ENCODE measurements at places on chromosomes 6 and 20.

DNA sequence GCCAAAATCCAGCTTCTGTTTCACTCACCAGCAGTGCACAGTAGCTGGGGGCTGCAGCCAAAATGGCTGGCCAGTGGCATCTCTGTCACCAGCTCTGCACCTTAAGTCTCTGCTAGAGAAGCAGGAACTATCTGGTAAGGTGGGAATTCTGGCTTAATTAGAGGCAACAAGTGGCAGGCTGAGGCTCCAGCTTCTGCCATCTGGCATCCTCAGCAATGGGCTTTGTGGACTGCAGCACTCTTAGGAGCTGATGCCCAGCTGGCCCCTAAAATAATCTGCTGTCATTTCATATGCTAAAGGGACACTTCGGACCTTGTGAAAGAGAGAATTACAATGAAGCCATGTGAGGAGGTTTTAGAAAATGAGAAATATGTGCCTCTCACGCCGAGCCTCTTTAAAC is 4.6 kb upstream of the CLDN20 start:
- DNase-seq, result no peak

DNA sequence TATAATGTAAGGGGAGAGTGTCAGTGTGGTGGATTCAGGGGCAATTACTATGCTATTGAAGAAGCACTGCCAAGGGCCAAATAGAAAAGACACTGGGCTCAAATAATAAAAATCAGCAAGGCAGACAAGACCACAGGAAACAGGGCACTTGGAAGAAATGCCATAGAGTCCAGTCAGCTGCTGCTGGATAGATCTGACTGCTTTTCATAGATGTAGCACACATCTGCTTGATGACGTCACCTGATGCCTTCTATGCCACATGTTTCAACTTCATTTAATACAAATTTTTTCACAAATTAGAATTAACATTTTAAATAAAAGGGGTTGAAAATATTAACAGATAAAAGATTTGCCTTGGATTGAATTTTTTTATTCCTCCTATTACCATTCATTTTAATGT is 23.9 kb upstream of the AHI1 start:
- no peak for DNase-seq

DNA sequence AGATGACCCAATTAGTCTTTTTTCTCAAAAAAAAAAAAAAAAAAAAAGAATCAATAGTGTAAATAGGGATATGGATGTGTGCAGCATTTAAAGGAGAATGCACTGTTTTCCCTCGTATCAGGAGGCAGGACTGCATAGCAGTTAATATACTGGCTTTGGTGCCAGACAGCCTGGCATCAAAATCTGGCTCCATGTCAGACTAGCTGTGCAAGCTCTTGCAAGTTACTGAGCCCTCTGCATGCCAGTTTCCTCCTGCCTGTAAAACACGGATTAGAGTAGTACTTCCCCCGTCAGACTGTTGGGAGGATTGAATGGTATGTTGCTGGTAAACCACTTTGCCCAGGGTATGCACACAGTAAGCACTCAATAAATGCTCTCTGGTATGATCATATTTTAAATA is 594.2 kb upstream of the CHD6 start:
- DNase-seq, result no peak

DNA sequence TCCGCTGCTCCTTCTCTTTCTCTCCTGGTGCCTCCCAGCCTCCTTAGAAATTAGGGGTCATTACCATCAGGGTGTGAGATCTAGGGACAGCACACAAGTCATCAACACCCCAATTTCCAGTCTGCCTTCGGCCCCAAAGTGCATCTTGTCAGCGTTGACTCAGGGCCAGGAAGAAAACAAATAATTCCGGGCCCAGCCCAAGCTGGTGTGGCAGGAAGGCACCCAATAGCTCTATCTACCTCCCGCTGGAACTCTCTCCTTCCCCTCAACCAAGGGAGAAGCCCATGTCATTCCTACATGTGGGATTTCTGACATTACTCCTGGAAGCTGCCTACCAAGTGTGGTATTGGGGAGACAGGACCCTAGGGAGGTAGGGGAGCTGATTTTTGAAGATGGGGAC is 11.5 kb upstream of the C6orf132 start:
- no peak for DNase-seq

- peak; percentile 30 for DNase-seq
Observed at GRCh38 chr6:169724494-169725124, at the start of gene PHF10. TSS of gene PHF10 (minus strand) at chr6:169724500. CDS start at chr6:169723931, 569 bp downstream.

DNA sequence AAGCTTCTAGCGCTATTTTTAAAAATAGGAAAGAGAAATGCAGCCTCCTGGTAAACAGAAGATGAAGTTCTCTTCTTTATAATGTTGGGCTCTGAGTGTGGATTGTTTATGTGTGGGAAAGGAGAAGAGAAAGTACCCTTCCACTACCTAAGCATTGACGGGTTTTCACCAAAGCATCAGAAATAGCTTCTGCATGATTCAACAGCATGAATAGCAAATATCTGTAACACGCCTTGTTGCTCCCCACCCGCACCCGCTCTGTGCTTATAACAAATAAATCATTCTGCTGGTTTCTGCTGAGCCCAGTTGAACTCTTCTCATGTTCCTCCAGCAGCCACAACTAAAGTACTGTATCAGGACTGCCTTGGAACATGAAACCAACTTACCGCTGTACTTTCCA is 20.7 kb downstream of the TXLNB start:
- DNase-seq, result no peak

DNA sequence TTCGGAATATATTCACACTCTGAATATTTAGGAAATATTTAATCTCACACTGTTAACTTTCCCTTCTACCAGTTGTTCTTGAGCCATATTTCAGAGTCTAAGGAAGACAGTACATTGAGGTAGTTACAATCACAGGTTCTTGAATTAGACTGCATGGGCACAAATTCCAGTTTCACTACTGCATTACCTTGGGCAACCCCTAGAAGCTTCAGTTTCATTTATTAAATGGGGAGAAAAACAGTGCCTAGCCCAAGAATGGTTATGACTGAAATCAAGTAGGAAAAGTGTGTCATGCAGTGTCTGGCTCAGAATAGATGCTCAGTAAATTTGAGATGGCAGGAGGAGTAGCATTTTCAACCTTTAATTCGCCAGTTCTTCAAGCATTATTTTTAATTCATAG is 124.5 kb upstream of the SAMD5 start:
- DNase-seq, result no peak

DNA sequence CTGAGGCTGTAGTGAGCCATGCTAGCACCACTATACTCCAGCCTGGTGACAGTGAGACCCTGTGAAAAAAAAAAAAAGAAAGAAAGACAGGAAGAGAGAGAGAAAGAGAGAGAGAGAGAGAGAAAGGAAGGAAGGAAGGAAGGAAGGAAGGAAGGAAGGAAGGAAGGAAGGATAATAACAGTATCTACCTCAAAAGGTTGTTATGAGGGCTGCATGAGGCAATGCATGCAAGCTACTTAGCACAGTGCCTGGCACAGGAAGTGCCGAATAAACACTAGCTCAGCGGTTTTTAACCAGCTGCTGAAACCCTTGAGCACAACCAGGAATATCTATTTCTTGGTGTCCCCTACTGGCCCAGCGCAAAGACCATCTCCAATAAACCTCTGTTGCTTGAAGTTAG is 62.3 kb upstream of the TBC1D7 start:
- DNase-seq, result no peak

DNA sequence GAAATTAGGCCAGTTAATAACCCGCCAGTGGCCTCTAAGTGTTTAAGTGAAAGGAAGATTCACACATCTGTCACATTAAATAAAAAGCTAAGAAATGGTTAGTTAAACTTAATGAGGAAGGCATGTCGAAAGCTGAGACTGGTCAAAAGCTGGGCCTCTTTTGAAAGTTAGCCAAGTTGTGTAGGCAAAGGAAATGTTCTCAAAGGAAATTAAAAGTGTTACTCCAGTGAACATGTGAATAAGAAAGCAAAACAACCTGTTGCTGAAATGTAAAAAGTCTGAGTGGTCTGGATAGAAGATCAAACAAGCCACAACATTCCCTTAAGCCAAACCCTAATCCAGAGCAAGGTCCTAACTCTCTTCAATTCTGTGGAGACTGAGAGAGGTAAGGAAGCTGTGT is 10.9 kb upstream of the MTRF1L start:
- no peak for DNase-seq

GRCh38 chr20:50252701-50253100 is 62.1 kb downstream of the CEBPB start:
- no peak for DNase-seq

- no peak for DNase-seq
Observed at GRCh38 chr6:155078331-155078745, 83.2 kb downstream of the TIAM2 start.

DNA sequence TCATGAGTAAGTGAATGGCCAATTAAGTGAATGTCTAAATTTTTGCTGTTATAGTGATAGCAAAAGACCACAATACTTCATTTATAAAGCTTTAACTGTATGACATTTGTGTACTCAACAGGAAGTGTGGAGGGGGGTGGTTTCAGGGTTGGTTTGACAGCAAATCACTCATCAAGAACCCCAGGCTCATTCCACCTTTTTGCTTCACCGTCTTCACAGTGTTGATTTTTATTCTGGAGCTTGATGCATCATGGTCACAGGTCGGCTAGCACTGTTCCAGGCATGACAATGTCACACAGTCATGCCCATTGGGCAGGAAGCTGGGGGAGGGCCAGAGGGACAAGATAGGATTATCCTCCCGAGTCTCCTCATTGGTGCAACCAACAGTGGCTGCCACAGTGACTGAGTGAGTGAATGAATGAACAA is 75.0 kb downstream of the MDGA1 start:
- no peak for DNase-seq

- peak; percentile 90 for DNase-seq
Observed at GRCh38 chr20:23350904-23351838, 580 bp downstream of the NXT1 start.

DNA sequence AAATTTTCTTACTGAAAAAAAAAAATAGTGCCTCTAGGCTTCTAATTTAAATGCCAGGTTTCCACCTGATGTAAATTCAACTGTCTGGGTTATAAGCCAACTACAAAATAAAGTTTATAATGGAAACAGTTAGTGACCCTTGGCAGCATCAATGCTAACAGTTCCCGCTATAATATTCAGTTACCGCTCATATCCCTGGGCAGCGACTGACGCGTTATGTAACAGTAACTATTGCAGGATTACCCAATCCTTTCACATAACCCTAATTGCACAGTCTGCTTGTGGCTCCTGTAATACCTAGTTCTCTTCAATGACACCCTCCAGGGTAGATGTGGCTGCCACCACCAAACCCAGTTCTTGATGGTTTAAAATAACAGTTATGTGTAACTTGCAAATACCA is 208.6 kb downstream of the MOXD1 start:
- no peak for DNase-seq

GRCh38 chr6:26056583-26057350 is 30.5 kb upstream of the HFE start:
- DNase-seq, result peak; percentile 53

DNA sequence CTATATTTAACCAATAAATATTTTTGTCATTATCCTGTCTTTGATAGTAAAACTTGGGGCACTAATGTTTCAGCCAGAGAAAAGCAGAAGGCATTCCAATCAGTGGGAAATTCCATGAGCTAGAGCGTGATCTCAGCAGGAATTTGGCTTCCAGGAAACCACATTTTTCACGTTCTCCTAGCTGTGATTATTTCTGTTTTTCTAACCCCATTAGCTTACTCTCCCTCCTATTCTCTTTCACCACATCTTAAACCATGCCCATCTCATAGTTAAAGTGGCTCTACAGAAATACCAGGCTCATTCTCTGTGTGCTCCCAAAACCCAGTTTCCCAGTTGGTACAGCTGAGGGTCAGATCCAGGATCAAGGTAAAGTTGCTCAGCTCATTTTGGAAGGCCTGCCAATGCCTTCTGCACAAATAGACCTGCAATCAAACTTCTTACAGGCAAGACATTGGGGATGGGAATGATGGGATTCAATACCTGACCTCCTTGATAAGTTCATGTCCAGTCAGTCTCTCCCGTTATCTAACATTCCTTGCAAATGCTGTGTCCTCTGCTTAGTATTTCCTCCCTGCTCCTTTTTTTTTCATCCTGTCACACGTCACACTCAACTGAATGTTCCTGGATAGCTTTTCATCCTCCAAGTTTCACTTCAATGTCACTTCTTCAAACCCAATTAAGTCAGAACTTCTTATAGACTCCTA is 33.1 kb upstream of the TMEM30A start:
- no peak for DNase-seq

GRCh38 chr6:105733556-105734162 is 330.8 kb upstream of the PREP start:
- DNase-seq, result peak; percentile 14

- DNase-seq, result no peak
Observed at GRCh38 chr6:25217302-25217701, 61.9 kb upstream of the CARMIL1 start.

GRCh38 chr20:22576273-22576672 is 8.1 kb downstream of the FOXA2 start:
- DNase-seq, result no peak

DNA sequence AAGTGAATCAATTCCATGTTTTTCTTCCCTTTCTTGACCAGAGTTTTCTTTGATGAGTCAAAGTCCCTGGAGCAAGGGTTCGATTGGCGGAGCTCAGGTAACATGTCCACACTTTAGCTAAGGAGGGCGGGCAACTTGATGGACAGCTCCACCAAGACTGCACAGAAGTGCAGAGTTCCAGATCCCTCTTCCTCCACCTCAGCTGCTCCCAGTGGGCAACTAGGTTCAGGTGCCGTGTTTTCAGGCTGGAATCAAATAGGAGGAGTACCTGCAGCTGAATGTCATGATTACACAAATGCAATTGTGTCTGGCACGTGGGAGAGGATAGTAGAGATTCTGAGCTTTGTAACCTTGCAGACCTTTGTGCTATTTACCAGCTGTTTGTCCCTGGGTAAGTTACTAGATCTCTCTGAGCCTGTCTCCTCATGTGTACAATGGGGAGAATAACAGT is 1.9 kb upstream of the ELMO2 start:
- no peak for DNase-seq

GRCh38 chr6:147157930-147158329 is 46.3 kb upstream of the STXBP5 start:
- DNase-seq, result no peak

DNA sequence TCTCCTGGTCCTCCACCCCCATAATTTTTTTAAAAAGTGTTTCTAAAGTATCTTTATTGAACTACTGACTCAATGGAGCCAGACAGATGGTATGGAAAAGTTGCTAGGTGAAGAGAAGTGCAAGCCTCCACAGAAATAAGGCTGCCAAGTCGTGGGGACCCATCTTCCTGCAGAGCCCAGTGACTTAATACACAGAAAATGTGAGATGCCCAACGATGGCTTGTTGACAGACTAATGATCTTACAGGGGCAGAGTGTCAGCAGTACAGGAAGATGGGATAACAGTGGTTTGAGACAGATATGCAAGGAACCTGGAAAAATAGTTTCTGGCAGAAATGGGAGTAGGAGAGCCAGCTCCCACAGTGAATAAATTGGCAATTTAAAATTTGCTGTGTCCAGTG is 43.3 kb downstream of the FYN start:
- no peak for DNase-seq

GRCh38 chr6:31352310-31352682 is 4.7 kb downstream of the HLA-B start:
- no peak for DNase-seq
